ENCODE measurements at places on chromosomes 6 and 20.

GRCh38 chr6:14290772-14291330, 173.3 kb downstream of the CD83 start:
- no peak for DNase-seq

DNA sequence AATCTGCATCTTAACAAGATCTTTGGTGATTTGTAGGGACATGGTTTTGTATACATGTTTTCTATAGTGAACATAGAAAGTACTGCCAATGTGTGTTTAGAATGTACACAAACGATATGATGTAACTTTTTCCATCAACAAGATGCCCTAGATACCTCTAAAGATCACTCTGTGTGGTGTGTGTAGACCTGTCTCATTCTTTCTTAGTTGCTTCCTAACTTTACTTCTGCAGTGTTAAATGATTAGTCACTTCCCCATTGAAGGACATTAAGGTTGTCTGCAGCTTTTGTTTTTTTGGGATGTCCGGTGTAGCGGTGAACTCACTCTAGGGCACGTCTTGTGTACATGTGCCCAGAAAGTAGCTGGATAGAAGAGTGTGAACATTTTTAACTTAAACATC, 35.9 kb downstream of the CDYL start:
- no peak for DNase-seq

- no peak for DNase-seq
Observed at GRCh38 chr6:139655783-139656705, 281.6 kb upstream of the CITED2 start.

DNA sequence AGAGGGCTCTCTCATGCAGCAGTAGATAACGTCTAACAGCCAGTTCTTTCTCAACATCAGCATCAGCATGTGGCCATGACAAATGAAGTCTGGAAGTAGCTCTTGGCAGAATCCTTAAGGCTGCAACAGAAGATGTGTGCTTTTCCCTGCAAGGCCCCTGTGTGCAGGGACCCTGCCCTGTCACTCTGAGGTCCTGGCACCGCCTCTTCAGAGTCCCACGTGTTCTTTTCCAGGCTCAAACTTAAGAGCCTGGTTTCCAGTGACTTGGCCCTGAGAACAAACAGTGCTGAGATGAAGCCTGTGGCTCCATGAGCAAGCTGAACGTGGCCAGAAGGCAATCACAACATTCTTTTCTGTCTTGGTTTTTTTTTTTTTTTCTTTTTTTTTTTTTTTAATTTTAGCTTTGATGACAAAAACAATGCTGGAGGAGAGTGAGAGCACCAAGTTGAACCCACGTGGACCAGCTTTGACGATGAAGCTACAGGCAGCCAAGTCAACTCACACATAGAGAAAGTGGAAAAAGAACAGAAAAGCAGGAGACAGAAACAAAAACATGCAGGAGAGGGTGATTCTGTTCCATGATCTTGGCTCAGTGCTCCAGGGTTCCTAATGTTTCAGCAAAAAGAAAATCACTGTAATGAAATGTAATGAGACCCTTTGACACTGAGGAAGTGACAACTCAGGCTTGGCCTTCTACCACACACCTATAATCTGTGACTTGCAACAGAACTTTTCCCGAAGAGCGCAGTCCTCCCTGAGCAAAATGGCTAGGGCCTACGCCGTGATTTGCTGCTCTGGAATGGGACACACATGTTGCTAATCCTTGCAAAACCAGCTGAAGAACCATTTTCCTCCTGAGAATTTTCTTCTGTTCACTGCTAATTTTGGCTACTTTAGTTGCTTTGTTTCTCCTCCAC, 86.1 kb downstream of the FOXC1 start:
- no peak for DNase-seq

- DNase-seq: no peak
Observed at GRCh38 chr6:44735630-44735963, 348.1 kb downstream of the CDC5L start.

- DNase-seq: no peak
Observed at GRCh38 chr6:2449572-2449940, 204.2 kb upstream of the GMDS start.

DNA sequence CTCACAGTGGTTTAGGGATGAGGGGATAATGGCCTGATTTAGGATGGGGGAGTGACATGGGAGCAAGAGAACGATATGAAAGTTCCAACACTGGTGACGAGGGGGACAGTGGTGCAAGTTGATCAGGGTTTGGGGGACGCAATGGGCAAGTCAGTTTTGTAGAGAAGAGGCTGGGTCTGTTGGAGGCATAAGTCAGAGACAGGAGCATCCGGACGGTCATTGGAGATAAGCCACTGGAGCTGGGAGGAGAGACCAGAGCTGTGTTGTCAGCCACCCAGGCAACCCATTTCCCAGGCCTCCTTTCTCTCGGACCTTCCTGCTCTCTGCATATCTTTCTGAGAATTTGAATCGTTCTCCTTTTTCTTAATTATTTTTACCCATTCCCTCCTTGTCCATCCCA, 9.5 kb downstream of the DNPH1 start:
- no peak for DNase-seq

DNA sequence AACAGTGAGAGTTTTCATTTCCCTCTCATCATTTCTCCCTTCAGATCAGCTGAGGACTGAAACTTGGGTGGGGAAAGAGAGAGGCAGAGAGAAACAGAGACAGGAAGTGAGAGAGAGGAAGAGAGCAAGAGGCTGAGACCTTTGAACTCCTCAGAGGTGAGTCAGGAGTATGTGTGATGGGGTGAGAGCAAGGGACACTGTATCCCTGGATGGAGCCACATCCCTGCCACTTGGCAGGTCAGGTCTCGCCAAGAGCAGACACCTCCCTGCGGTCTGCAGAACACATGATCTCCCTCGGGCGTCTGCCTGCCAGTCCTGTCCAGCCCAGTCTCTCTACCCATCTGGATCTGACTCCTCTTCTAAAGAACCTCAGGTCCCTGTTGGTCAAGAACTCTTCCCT, 62.7 kb upstream of the SYNDIG1 start:
- no peak for DNase-seq

DNA sequence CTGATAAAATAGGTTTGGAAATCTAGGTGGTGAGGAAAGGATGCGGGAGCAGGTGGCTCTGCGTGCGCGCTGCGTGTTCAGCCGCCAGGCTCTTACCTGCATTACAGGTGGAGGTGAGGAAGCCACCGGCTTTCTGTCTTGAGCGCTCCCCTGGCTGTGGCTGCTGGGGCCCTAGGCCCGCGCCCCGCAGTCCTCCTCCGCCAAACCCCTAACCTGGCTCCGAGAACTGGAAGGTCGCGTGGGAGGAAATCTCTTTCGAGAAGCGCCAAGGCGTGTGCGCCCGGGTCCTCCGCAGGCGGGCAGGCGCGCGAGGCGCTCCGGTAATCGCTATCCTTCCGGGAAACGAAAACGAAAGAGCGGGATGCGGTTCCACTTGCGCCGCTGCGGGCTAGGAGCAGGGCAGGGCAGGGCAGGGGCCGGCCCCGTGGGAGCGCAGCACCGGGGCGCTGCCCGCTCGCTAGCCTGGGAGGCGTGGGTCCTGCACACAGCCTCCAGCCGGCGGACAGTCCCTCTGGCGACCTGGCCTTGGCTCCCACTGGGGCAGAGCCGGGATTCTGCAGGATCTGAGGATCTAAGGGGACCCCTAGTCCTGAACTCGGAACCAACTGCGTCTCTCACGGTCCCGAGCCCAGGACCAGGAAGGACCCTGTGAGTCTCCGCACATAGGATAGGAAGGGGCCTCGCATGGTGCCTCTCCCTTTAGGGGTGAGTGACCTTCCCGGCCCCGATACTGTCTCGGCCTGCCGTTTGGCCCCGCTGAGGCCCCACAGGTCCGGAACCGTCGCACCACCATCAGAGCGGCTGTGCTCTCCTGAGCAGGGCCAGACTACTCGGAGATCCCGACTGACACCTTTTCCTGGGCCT, at the start of gene ETV7:
ETV7 (minus strand) TSS at position 230 of the 864 bp plus-strand sequence; CDS start at position 102, 128 bp downstream.
- DNase-seq: no peak

DNA sequence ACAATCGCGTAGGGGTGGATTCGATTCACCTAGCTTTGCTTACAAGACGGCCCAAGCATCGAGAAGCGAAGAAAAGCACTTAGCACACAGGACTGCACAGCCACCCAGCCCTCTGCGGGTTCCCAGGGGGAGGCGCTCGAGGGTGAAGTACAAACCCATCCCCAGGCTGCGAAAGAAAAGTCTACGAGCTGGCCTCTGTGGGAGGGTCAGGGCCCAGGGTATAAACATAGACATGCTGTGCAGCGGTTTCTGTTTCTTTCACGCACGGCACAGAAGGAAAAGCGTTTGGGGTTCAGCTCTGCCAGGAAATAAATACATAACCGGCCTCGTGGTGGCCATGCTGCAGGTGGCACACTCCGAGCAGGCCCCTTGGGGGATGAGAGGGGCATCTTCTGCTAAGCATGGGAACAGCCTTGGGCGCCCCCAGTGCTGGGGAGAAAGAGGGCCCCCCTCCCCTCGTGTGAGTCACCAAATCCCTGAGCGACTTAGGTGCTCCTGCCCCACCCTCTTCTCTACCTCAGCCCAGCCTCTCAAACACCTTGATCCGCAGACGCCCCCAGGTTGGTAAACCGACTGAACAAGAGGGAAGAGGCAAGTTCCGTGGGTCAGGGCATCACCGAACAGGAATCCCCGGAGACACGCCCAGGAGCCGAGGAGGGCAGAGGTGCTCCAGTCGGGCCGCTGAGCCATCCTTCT, 91.6 kb upstream of the RIPOR2 start:
- no peak for DNase-seq

DNA sequence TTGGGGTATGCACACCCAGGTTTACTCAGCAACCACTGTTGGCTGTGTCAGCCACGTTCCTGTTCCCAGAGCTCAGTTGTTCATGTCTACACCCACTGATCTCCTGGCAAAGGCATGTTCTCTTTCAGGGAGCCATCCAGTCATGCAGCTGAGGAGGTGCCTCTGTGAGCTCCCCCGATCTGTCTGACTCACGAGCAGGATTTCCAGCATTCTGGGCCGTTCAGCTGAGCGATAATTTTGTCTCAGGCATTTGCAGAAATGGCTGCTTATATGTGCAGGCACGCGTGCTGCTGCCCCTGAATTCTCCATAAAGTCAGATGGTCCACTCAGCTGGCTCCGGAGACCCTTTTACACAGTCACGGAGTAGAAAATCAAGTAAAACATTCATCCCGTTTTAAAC, 78.4 kb upstream of the IYD start:
- no peak for DNase-seq

- no peak for DNase-seq
Observed at GRCh38 chr6:157711060-157711459, 112.0 kb upstream of the SNX9 start.

DNA sequence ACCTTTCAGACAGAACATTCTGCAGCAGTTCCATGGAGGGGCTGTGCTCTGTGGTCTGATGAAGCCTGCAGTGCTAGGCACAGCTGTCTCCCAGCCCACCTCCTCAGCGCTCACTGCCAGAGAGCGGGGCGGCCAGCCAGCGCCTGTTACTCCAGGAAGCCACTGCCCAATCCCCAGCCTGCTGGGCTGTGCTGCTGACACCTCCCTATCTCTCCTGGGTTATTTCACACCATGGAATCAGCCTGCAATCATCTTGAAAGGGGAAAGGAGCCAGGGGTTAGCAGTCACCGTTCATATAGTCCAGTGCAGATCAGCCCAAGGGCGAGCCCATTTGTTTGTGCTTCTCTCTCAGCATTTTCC, 46.3 kb upstream of the NHSL1 start:
- no peak for DNase-seq

DNA sequence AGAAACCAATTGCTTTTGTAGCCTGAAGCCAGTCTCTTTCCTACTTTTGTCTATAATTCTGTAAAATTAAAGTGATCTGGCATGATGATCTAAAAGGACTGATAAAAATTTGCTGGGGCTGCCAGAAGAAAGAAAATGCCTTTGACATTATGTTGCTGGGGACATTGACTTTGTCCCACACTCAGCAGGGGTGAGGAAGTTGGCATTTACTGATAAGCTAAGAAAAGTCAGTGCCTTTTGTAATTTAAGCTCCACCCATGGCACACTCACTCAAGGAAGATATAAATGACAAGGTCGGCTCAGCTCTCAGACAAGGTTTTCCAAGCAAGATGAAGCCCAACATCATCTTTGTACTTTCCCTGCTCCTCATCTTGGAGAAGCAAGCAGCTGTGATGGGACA, at the start of gene SEMG1:
SEMG1 (plus strand) TSS at position 309 of the 400 bp plus-strand sequence; CDS start at position 330, 21 bp downstream.
- no peak for DNase-seq

GRCh38 chr6:160247457-160247883, 11.2 kb downstream of the SLC22A2 start:
- no peak for DNase-seq

DNA sequence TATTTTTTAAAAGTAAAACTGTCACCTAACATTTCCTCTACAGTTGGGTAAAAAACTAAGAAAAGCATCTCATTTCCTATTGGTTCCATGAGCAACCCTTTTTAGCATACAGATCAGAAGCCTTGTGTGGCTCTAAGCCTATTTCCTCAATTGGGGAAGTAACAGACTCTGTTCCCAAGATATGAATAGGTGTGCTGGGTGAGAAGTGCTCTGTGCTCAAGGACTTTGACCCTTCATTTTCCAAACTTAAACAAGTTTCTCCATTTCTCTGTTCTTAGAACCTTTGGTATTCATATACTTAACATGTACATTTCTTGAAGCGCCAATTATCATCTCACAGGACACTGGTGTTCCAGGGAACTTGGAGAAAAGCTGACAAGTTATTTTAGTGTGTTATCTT, 24.1 kb downstream of the CARMIL1 start:
- no peak for DNase-seq

- DNase-seq: no peak
Observed at GRCh38 chr20:58306421-58307261, 2.9 kb upstream of the RAB22A start.

DNA sequence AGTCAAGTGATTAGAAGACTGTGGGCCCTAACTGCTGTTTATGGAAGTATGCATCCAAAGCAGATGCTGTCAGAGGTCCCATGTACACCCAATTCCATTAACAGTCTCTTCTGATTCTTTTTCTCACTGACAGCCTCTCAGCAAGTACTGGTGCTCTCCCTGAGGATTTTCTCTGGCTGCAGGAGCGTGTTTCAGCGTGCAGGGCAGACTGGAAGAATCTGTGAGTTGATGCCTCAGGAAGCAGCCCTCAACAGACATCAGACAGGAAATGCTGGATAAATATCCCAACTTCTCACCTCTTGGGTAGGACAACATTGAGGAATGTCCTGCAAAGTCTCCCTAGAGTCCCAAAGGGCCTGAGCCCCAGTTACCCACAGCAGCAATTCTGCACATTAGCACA, 40.8 kb downstream of the ANKEF1 start:
- DNase-seq: no peak

GRCh38 chr20:56715902-56716519, 86.9 kb downstream of the TFAP2C start:
- no peak for DNase-seq

- DNase-seq: no peak
Observed at GRCh38 chr6:21992178-21992967, 304.5 kb downstream of the PRL start.

Data from breast epithelium (tissue), 4 donors.